ENCODE measurements at places on chromosomes 1 and 21.

- DNase-seq, result no peak
Observed at GRCh38 chr1:72064196-72065075, 217.9 kb downstream of the NEGR1 start.

DNA sequence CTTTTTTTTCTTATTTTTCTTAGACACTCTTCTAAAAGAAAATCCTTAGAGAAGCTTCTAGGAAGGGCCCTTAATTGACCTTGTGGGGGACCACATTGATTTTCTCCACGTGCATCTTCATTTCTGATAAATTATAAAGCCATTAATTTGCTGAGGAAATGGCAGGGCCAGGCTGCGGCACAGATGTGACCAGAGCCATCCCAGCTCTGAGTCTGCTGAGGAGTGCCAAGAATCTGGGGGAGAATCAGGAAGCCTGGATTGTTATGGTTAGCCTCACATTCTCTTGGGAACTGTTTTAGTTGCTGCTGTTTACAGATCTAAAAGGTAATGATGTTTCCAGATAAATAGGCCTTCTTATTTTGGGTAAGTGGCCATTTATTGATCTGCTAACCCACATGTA lies 16.2 kb downstream of the PROX1 start:
- DNase-seq, result no peak

GRCh38 chr1:241615043-241615974 lies 24.9 kb downstream of the CHML start:
- no peak for DNase-seq

DNA sequence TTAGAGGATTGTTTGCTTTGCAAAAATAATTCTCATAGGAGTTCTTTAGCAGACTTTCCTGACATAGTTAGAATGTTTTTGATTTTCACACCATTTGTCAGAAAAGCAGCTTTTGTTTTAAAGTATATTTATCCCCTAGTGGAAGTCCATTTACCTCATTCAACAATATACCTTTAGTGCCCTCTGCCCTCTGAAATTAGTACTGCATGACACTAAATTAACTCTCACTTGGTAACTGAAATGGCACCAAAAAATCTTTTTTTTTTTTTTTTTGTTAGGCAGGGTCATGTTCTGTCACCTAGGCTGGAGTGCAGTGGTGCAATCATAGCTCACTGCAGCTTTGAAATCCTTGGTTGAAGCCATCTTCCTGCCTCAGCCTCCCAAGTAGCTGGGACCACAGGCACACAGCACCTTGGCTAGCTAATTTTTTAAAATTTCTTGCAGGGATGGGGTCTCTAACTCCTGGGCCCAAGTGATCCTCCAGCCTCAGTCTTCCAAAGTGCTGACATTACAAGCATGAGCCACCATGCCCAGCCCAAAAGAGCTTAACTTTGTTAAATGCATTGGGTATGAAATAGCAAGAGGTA lies 13.6 kb downstream of the LRRC42 start:
- DNase-seq, result no peak

DNA sequence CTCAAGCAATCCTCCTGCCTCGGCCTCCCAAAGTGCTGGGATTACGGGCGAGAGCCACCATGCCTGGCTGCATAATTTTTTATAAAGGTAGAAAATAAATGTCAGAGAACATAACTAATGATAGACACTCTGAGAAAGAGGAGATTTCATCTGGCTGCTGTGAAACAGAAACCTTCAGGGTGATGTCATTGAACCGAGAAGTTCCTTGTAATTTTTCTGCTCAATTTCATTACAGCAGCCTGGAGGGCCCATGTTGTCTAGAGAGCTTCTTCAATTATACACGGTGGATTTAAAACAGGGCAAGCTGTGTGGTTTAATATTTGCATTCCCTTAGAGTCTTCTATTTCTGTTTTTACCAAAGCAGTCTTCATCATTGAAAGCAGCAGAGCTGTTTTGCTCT lies 64.3 kb upstream of the MORC3 start:
- no peak for DNase-seq

DNA sequence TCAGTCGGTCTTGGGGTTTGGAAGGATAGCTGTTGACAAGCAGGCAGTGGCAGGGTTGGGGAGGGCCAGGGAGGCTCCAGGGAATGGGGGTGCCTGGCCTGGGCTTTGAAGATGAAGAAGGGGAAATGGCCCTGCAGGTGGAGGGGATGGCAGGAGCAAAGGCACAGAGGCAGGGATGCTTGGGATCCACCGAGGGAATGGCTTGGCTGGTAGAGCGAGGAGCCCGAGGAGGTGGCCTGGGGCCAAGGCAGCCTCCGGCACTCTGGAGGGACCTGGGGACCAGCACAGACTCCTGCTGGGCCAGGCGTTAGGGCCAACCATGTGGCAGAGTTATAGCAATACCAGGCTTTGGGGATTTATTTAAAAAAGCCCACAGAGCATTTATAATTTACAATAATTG lies 62.9 kb upstream of the EDN2 start:
- DNase-seq, result no peak

DNA sequence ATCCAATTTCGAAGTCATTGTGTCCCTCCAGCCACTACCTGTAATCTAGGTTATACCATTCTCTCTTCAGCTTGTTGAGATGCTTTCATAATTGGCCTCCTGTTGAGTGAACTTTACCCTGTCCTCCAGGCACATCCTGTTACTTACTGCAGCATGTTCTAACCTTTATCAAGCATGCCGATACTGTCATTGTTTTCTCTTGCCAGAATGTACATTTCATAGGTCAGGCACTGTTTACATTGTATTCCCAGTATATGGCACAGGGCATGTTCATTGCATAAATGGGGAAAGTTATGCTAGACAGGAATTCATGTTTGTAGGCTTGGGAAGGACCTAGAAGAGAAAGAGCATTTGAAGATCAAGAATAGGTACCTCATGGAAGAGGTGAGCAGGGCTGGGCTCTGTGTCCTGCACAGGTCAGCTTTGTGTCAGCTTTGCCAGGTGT lies 10.2 kb downstream of the CXADR start:
- no peak for DNase-seq

Data from GF-D8 (cell line).